ENCODE measurements at places on chromosomes 3 and 15. TPM values are rescaled to one million over a fixed set of nuclear protein-coding genes. Genes with fewer than 3 reads are reported as not detected.

GRCh38 chr3:141063831-141064230 is 12.7 kb downstream of the SPSB4 start:
- DNase-seq: no peak

Gene C3orf49
- total RNA-seq: not detected

Gene CD200
- 1.9 TPM for total RNA-seq

Gene KPNA4
- total RNA-seq: 29.8 TPM

DNA sequence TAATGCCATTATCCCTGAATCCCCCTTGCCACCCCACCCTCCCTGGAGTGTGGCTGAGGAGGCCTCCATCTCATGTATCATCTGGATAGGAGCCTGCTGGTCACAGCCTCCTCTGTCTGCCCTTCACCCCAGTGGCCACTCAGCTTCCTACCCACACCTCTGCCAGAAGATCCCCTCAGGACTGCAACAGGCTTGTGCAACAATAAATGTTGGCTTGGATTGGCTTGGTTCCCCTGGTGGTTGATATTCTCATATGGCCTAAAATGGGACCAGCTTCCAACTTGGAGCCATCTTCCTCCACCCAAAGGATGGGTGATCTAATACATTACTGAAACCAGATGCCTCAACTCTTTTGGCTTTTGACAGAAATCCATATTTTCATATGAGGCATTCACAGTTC is 34.9 kb downstream of the VIPR1 start:
- DNase-seq: no peak
